ENCODE measurements at places on chromosomes 4 and X.

DNA sequence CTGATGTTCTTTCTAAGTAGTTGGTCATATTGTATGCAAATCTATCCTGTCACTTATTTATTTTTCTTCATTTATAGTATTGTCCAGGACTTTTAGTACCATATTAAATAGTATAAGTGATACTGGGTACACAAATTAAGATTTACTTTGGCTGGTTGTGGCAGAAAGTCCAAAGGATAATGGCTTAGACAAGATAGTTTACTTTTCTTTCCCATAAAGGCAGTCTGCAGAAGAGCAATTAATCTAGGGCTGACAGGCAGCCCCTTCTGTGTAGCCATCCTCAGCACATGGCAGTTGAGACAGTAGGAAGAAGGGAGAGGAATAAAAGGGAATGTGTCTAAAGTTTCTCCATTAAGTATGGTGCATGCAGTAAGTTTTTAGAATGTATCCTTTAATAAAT, 6.4 kb downstream of the RBM10 start:
- no peak for DNase-seq

DNA sequence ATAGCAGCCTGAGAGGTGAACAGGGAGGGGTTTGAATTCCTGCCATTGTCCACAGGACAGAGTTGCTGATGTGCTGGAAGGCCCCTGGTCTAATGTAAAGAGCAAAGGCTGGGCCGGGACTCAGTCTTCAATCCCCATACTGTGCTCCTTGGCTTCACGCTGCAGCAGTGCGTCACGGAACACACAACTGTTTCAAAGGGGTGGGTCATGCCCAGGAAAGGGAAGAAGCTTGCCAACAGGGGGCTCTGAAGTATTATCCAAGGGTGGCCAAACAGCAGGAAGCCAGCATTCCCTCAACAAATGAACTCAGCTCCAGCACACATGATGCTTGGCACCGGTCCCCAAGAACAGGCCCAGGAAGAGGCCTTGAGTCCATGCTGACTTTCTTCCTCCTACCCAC, 122.5 kb downstream of the NFKB1 start:
- peak; percentile 62 for DNase-seq

DNA sequence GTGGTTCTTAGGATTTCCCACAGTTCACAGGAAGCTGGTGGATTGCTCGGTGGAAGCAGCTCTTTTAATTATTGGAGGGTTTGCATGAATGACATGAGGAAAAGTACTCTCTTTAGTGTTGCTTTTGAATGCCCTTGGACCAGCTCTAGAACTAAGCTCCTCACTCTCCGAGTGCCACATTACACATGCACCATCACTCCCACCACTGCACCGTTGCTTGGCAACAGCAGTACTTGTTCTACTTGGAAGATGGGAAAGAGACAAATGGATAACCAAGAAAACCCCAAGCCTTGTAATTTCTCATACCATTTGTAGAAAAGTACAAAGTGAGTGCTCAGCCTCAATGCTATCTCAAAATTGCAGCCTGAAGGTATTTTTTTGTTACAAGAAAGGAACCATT, 620.2 kb upstream of the BOD1L1 start:
- DNase-seq: no peak

GRCh38 chr4:30718021-30718542, 2.1 kb upstream of the PCDH7 start:
- DNase-seq: no peak

DNA sequence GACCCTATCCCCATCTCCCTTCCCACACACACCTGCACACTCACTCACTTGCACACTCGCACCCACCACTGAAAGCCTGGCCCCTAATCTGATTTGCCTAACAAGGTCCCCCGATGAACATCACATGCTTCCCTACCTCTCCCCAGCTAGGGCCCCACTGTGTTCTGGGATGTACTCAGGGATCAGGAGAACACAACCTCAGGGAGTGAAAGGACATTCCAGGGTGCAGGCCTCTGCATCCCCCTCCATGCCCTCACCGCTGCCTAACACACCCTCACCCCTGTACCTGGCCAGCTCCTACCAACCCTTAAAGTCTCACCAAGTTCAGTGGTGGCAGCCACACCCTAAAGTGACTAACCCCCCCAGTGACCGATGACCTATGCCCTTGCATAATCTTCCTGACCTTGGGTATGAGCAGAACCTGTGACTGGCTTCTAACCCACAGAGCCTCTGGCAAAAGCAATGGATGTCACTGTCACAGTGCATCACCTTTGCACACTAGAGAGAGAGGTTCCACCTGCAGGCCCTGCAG, 2.4 kb upstream of the AFAP1 start:
- no peak for DNase-seq

GRCh38 chr4:89356086-89356485, 48.5 kb upstream of the GPRIN3 start:
- no peak for DNase-seq

GRCh38 chrX:63511361-63511760, 160.2 kb upstream of the SPIN4 start:
- no peak for DNase-seq

DNA sequence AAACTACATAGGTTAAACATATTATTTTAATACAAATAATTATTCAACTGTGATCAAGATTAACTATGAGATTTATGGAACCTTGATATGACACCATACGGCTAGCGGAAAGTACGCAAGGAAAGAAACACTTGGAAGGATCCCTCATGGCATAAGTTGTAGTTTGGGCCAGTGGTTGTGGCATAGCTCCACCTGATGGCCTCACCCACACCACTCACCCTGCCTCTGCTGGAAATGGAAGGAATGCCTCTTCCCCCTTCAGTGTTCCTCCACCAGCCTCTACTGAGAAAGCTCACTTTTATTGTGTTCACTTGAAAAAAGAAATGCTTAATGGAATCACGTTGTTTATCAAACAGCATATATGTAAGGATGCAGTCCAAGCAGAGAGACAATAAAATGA, 86.4 kb downstream of the BMP15 start:
- no peak for DNase-seq

DNA sequence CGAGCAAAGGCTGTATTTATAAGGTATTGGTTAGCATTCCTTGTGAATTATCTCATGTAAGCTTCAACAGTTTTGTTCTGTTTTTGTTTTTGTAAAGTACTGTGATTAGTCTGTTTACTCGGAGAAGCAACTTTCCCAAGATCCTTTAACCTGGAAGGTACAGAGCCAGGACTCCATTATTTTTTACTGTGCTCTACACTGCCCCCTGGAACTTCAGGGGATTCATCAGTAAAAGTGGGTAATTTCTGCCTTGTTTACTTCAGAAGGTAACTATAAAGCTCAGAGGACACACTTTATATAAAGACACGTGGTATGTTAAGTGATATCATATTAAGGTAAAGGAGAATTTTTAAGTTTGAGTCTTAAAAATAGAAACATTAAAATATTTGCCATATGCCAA, 124.9 kb downstream of the IQCM start:
- DNase-seq: no peak

DNA sequence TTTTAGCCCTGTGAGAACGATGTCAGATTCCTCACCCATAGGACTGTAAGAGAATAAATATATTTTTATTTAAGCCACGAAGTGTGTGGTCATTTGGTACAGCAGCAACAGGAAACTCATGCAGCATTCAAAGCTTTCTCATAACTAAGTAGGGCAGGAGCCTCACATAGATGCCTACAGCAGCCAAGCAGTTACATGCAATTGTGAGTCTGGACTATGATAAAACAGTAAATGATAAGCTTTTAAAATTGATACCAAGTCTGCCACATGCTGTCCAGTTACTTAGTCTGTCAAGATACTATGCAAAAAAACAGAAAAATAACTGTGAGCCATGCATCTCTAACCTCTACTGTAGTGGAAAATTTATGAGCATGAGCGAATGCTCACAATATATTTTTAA, 359.6 kb downstream of the HS3ST1 start:
- DNase-seq: no peak

DNA sequence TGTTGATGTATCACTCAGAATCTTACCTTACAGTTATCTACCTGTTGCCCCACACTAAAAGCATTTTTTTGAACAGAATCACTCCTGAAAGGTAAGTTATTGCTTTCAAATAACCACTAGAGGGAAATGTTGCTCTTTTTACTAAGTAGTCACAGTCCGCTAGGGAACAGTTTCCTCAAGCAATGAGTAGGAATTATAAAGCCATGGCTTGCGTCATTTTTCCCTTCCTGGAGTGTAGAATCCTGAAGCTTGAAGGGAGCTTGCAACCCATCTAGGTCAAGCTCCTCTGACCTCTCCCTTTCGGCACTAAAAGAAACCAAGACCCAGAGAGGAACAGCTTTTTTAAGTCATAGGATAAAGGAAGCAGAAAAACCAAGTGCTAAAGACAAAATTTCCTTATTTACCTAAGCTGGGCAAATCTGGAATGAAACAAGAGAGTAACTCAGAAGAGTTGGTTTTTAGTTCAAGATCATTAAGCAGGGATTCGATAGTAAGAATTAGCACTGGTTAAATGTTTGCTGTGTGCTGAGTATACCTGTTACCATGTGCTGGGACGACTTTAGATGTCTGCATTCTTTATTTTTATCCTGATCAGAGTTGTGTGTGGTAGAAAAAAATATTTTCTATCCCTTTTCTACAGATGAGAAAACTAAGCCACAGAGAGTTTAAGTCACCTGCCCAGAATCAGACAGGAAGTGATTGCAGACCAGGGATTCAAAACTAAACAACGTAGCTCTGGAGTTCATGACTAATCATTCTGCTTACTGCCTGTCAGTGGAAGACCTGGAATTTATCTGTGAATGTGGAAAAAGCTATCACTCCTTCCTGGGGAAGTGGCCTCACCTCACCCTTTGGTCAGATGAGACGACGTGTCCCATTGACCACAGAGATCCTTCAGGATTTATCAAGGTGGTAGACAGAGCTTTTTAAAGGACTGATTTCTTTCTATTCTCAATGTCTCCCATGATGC, 631.5 kb downstream of the RAB28 start:
- peak; percentile 44 for DNase-seq

GRCh38 chrX:108257556-108257955, 166.0 kb downstream of the ATG4A start:
- no peak for DNase-seq

DNA sequence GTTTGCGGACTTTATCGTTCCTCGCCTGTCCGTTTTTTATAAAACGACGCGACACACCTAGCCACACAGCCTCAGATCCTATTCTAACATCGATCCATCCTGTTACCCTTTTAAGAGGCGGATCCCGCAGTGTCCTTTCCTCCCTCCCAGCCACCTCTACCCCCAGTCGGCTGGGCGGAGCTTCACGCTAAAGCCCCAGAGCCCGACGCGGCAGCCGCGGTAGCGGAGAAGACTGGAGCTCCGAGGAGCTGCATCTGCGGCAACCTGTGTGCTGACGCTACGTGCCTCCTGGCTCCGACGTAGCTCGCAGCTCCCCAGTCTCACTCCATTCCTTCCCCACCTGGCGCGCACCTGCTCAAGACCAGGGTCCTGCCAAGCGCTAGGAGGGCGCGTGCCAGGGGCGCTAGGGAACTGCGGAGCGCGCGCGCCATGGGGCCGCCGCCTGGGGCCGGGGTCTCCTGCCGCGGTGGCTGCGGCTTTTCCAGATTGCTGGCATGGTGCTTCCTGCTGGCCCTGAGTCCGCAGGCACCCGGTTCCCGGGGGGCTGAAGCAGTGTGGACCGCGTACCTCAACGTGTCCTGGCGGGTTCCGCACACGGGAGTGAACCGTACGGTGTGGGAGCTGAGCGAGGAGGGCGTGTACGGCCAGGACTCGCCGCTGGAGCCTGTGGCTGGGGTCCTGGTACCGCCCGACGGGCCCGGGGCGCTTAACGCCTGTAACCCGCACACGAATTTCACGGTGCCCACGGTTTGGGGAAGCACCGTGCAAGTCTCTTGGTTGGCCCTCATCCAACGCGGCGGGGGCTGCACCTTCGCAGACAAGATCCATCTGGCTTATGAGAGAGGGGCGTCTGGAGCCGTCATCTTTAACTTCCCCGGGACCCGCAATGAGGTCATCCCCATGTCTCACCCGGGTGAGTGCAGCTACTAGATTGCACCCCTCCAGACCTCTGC, at the start of gene RNF128:
Gene RNF128 (plus strand): TSS at position 217 of the 953 bp plus-strand sequence. CDS start 213 bp downstream, at position 430.
- DNase-seq: no peak

GRCh38 chrX:110397904-110398303, 39.3 kb downstream of the RTL9 start:
- DNase-seq: no peak

DNA sequence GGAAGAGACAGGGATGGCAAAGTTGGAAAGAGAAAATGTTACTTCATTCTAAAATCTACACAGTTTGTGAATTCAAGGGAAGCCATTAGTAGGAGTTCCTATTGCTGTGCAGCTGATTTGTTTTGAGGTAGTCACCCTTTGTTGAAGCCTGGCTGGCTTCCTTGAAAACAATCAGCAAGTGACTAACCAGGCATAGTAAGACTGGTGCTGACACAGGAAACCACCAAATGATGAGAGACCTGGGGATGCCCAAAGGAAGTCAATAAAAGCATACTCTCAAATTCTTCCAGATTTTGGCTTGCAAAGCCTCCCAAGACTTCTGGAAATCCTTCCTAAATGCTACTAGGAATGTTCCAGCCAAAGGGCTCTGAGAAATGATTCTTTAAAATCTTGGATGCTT, 23.9 kb upstream of the PRDM8 start:
- no peak for DNase-seq

DNA sequence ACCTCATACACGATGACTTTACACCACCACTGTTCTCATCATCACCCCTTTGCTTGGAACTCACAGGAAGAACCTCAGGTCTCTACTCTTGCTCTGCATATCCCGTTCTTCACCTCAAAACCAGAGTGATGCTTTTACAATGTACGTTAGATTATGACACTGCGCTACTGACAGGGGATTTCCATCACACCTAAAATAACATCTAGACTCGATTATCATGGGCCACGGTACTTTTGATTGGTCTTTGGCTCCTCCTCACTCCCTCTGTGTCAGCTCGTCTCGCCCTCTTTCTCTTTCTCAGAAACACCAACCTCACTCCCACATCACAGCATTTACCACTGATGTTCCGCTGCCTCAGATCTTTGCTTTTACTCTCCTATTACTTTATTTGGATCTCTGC, 172.4 kb downstream of the TLL1 start:
- DNase-seq: no peak

DNA sequence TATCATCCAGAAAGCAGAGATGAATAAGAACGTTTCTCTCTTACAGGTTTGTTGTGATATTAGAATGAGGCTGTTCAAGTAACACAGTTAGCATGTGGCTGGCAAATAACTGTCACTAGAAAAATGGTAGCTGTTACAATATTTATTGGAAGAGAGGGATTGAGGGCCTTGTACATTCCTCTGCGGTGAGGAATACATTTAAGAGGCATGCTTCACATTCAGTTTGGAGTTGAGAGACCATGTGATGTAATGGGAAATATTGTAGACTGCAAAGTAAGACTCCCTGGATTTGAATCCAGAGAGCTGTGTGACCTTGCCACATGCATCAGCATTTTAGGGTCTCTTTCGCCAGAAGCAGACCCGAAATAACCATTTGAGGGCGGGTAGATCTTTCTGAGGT, 104.8 kb upstream of the KIT start:
- DNase-seq: no peak

GRCh38 chr4:178457286-178457685, 1015.0 kb upstream of the AGA start:
- DNase-seq: no peak

DNA sequence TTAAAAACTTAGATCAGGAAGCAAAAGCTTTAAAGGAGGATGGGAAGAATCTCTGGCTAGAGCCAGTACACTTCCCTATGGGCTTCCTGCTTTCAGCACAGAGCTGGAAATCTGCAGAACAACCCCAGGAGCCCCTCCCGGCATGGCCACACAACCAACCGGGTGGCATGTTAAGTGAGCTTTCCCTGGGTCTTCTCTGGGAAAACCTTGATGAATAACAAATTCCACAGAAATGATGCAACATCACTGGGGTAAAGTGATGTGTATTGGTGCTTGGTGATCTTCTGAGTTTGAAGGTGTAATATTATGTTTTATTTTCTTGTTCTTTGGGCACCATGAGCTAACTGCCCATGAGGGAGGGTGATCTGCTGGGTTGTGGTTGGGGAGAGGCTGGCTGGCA, 22.1 kb downstream of the NHS start:
- no peak for DNase-seq

Measured in foreskin melanocyte (primary cell).